Ascending aorta (tissue), 2 donors: ENCODE measurements at places on chromosomes 7 and 10.

- no peak overlapping the region for H3K27ac ChIP-seq
- H3K4me3 ChIP-seq: no peak overlapping the region
- no peaks in the 10 kb centered on the region for H3K4me1 ChIP-seq
- H3K36me3 ChIP-seq: no peaks in the 10 kb centered on the region
- H3K27me3 ChIP-seq: no peaks in the 10 kb centered on the region
- no peak for DNase-seq
These were observed 285.4 kb downstream of the BAMBI start for GRCh38 chr10:28962768-28963167.

GRCh38 chr7:116327752-116328151, 117.4 kb downstream of the TES start:
- DNase-seq: no peak
- peaks cover 3% of the 10 kb centered on the region for H3K4me1 ChIP-seq
- peak overlapping the region; percentile 62 for H3K27ac ChIP-seq
- no peaks in the 10 kb centered on the region for H3K36me3 ChIP-seq
- no peak overlapping the region for H3K4me3 ChIP-seq
- no peaks in the 10 kb centered on the region for H3K27me3 ChIP-seq

GRCh38 chr10:108783897-108784296, 1139.4 kb downstream of the XPNPEP1 start:
- H3K4me1 ChIP-seq: no peaks in the 10 kb centered on the region
- H3K4me3 ChIP-seq: no peak overlapping the region
- no peak for DNase-seq
- H3K36me3 ChIP-seq: no peaks in the 10 kb centered on the region
- no peaks in the 10 kb centered on the region for H3K27me3 ChIP-seq
- H3K27ac ChIP-seq: no peak overlapping the region

- peak within 1 kb of the TSS; percentile 85 for H3K27ac ChIP-seq
- peak within 1 kb of the TSS; percentile 96 for H3K4me3 ChIP-seq
- DNase-seq: peak; percentile 49
- H3K4me1 ChIP-seq: peaks cover 6% of the 10 kb centered on the region
These were observed at the start of gene LSM5 for GRCh38 chr7:32490127-32490796. Gene LSM5 (minus strand): TSS chr7:32490380. CDS start chr7:32490365, 15 bp downstream.

DNA sequence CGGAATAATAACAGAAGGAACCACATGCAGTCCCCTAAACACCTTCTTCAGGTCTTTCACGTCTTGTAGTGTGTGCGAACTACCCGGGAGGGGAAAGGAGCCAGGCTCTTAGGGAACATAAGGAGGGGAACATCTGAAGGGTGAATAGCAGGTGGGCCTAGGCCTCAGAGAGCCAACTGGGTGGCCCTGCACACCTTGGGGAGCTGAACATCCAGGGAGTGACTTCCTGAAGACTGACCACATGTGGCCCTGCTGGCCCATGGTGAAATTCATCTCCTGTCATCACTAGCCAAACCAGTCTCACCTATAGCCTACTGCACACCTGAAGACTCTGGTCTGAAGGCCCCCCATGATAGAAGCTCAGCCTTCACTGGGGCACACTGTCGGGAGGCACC, 5.6 kb downstream of the CALML3 start:
- H3K36me3 ChIP-seq: no peaks in the 10 kb centered on the region
- H3K4me3 ChIP-seq: no peak overlapping the region
- H3K4me1 ChIP-seq: peaks cover 58% of the 10 kb centered on the region
- H3K27me3 ChIP-seq: no peaks in the 10 kb centered on the region
- peak overlapping the region; percentile 86 for H3K27ac ChIP-seq
